ENCODE measurements at places on chromosomes 3 and 15.

DNA sequence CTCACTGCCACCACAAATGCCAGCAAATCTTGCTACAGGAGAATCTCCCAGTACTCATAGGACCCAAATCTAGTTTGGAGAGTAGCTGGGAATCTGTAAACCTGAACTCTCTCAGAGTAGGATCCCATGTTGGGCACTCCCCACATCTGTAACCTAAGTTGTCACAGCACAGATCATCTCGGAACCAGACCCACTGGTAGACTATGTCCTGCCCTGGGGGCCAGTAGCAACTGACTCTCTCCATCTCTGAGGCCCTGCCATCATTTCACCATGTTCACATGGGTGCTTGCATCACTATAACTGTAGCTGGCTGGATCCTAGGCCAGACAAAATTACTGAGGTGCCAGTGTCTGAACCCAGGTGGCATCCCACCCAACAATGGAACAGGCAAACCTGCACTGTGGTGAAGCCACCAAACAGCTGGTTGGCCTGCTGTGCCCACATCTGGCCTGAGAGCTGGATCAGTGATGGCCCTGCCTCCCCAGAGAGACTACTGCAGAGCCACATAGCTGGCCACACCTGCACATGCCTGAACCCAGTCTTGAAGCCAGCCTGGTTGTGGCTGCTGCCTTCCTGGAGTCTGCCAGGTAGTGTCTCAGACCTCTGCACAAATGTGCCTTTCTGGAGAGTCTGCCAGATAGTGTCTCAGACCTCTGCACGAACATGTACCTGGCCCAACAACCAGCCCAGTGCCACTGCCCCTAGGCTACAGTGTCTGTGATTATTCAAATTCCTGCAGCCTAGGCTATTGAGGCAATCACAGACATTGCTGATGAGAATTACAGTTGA is 82.0 kb downstream of the ISL2 start:
- DNase-seq = no peak

DNA sequence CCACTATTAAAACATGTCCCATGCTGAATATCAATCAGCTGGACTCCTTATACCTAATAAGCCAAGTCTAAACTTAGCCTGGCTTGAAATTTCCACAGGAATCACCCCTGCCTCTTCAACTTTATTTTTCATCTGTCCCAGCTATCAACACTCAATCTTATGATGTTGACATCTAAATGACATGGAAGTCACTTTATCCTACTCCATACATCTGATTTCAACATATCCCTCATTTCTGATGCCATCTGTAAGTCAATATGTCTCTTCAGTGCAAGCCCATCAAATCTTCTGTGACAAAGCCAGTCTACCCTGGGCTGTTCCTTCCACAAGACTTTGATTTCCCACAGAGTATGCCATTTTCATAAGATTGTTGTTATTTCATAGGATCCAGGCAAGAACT is 143.6 kb upstream of the SEMA6D start:
- no peak for DNase-seq

DNA sequence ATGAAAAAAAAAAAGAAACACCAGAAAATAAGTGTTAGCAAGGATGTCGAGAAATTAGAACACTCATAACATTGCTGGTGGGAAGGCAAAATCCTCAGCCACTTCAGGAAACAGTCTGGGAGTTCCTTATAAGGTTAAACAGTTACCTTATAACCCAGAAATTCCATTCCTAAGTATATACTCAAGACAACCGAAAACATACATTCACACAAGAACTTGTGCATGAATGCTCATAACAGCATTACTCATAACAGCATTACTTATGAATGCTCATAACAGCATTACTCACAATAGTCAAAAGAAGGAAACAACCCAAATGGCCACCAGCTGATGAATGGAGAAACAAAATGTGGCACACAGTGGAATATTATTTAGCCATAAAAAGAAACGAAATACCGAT is 34.8 kb upstream of the DCP1A start:
- peak; percentile 12 for DNase-seq

- DNase-seq = no peak
Observed at GRCh38 chr3:114168150-114168549, 10.7 kb downstream of the DRD3 start.

GRCh38 chr3:43865351-43865750 is 174.6 kb downstream of the ABHD5 start:
- no peak for DNase-seq

DNA sequence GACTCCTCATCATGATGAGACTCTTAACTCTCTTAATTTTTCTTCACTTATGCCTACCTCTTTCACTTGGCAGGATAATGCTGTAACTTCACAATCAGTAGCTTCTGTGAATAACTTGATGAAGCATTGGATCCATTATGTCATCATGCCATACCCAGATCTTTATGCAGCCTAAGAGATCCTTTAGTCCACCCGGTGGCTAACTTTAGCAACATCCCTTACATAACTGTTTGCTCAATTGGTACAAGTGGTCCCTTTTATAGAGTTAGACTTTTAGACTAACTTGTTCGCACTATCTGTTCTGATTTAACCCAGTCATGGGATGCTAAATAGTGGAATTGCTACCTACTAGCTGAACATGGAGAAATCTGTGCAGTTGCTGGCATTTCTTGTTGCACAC is 184.5 kb downstream of the USP13 start:
- DNase-seq = peak; percentile 6

- DNase-seq = no peak
Observed at GRCh38 chr3:186651678-186652215, 11.5 kb downstream of the FETUB start.

DNA sequence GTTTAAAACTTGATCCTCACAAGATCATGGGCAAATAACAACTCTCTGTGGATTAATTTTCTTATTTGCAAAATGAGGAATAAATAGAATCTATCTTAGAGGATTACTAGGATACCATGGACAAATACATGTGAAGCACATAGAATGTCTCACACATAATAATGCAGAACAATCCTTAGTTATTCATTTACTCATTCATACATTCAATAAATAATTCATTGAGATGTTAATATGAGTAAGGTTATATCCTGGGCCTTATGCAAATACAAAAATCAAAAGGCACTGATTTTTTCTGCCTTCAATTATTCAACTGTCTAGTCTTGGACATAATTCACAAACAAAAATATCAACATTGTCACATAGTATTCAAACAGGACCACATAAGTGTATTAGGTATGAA is 654.1 kb downstream of the MECOM start:
- DNase-seq = no peak

GRCh38 chr3:196537319-196537984 is 22.3 kb upstream of the SMCO1 start:
- no peak for DNase-seq

GRCh38 chr3:134189849-134190248 is 60.8 kb downstream of the RYK start:
- DNase-seq = no peak

- peak; percentile 28 for DNase-seq
Observed at GRCh38 chr3:101077361-101078011, 84.3 kb upstream of the ABI3BP start.

- DNase-seq = no peak
Observed at GRCh38 chr3:10232137-10232536, 16.1 kb upstream of the TATDN2 start.

- peak; percentile 53 for DNase-seq
Observed at GRCh38 chr3:66393333-66394005, 107.4 kb downstream of the LRIG1 start.

- DNase-seq = no peak
Observed at GRCh38 chr15:95594496-95594895, 736.0 kb upstream of the NR2F2 start.

DNA sequence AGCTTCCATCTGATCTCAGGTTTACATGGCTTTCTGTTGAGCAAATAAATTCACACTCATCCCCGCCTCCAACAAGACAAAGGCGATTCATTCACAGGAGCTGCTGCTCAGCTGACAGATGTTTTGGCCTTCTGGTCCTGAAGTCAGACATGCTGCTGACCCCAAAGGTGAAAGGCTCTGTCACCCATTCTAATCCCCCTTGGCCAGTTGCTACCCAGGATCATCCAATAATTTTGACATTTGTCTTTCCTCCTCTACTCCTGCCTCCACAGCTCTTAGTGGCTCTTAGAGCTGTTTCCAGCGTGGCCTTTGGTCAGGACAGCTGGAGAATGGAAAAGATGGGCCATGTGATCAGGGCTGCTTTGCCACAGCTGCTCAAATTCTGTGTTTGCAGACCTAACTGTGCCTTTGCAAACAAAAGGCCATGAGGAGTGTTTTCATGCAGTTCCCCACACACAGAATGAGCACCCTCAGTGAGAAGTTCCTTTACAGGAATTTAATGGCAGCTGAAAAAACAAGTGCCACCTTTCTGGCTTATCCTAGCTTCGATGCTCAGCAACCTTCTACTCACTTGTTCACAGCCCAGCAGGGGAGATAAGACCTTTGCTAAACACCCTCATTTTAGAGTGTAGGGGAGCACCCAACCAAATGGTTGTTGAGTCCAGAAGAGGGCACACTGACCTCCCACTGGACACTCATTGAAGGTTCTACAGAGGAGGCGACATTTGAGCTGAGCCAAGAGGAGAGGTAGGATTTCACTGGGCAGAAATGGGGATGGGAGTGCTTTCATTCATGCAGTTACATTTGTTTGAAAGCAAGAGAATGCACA is 39.0 kb downstream of the CYP19A1 start:
- DNase-seq = no peak

DNA sequence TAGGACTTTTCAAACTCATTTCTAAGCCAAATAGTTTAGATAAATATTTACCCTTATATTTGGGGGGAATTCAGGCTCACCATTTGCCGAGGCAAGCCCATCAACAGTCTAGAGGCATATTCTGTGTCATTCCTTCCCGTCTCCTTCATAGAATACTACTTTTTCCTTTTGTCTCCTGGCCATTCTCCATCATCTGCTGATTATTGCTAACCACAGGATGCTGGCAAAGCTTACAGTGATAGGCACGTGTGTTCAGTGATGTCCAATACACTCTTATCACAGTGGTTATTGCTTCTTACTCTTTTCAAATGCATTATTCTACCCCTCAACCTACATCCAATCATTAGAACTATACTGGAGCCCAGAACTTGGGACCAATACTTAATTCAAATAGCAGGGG is 130.6 kb upstream of the ZBED2 start:
- DNase-seq = no peak

GRCh38 chr15:69692342-69692741 is 239.7 kb downstream of the RPLP1 start:
- no peak for DNase-seq

DNA sequence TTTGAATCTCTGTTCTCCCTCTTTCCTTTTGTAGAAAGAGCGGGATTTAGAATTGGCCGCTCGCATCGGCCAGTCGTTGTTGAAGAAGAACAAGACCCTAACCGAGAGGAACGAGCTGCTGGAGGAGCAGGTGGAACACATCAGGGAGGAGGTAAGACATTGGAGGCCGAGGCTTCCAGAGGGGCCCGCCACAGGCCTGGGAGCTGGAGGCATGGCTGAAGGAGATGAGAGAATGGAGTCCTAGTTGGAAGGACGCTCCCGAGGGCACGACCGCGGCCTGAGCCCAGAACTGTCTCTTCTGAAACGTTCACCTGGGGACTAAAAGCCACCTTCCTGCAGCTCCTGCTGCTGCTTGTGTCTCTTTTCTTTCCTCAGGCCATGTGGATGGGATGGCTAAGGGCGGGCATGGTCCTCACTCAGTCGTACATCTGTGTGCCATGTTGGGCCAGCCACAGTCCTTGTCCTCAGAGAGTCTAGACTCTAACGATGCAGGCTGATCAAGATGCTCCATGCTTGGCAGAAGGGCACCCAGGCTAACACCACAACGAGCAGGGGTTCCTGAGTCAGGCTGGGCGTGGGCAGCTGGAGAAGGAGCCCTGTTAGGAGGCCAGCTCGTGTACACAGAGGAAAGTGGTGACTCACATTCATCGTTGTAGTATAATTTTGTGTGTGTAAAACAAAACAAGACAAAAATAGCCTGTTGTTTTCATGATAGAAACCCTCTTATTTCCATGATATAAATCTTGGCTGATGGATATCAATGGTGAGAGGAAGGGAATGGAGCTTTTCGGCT is 81.1 kb downstream of the CCK start:
- no peak for DNase-seq

DNA sequence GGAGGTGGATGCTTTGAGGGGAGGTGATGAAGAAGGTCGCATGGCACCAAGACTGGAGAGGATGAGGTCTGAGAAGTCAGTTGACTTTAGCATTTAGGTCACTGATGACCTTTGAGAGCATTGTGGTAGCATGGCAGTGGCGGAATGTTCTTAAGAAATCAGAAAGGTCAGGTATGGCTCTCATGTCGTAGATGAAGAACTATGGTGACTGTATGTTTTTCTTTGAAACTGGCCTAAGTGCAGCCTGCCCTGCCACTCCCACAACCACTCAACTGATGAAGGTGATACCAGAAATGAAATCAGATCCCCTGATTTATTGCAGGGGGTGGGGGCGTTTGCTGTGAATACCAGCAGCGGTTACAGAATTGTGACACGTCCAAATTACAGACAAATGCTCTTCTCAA is 102.6 kb downstream of the ITPR1 start:
- no peak for DNase-seq

- DNase-seq = peak; percentile 73
Observed at GRCh38 chr3:16548721-16549120, 35.2 kb upstream of the RFTN1 start.

DNA sequence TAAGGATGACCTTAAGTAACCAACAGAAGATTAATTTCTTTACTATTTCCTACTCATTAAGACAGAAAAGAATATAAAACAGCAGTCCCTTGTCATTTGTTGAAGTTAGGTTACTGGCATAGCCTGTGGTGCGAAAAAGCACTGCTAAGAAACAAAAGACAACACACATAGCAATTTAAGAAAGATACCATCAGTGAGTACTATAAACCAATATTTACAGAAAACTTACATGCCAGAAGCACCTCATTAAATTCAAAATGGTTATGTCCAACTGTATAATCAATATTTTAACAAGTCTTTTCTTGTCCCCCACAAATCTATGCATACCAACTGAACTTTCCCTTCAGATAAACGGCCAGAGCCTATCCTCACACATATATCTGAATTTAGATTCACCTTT is 42.0 kb downstream of the ANKRD28 start:
- no peak for DNase-seq

DNA sequence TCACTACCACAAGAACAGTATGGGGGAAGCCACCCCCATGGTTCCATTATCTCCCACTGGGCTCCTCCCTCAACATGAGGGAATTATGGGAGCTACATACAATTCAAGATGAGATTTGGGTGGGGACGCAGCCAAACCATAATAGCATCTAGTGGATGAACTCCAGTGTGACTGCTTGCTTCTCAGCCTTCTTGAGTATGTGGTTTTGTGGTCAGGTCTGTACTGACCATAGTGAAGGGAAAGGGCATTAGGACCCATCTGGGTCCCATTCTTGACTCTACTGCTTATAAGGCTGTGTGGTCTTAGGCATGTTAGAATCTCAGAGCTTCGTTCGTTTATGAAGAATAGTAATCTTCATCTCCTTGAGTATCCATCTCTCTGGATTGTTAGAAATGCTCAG is 81.4 kb downstream of the CGNL1 start:
- DNase-seq = no peak

- no peak for DNase-seq
Observed at GRCh38 chr3:64225695-64226499, 631 bp upstream of the PRICKLE2 start.

DNA sequence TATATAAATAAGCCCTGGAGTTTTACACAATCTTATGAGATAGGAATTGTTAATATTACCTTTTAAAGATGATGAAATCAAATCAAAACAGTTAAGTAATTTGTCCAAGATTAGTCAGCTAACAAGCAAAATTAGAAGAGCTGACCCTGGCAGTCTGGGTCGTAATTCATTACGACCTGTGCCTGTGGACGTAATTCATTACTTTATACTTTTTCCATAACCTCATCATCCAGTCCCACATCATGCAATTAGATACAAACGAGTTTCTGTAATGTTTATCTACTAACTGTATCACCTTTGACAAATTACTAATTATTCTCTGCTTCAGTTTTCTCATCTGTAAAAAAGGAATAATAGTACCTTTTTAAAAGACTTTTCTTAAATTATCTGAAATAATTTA is 665.9 kb downstream of the ZBBX start:
- DNase-seq = no peak

Data from fibroblast of skin of abdomen (primary cell).